ENCODE measurements at places on chromosomes 2 and 18.

GRCh38 chr18:32455361-32455760 lies 15.3 kb downstream of the GAREM1 start:
- no peak for DNase-seq

DNA sequence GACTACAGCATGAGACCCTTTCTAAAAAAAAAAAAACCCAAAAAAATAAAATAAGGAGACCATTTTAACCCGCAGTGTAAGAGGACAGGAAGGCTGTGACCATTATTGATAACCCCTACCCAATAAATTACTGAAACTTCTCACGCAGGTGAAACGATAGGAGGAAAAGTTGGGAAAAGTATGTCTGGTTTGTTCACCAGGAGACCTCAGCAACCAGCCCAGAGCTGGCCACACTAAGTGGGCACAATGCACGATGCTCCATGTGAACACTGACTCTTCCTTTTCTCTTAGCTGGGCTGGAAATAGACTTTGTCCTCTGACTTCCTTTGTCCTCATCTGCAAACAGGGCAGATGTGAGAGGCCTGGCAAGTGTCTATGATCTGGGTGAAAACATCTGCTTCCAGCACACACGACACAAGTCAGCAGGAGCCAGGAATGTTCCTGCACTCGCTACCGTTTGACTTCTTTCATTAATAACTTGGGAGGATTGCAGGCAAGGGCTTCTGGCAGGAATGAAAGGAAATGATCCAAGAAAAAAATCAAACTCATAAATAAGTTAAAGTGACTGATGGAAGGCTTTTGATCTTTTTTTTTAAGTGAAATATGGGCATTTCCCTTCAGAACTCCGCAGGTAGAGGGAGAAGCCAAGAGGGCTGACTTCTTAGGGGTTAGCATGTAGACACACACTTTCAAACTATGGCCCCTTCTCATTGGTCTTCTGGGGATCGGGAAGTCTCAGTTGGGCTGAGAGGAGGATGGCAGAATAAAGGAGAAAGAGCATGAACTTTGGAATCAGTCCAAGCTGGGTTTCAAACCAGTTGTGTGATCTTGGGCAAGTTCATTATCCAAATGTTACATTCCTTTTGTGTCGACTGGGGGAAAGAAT lies 137.4 kb upstream of the MYCN start:
- no peak for DNase-seq

DNA sequence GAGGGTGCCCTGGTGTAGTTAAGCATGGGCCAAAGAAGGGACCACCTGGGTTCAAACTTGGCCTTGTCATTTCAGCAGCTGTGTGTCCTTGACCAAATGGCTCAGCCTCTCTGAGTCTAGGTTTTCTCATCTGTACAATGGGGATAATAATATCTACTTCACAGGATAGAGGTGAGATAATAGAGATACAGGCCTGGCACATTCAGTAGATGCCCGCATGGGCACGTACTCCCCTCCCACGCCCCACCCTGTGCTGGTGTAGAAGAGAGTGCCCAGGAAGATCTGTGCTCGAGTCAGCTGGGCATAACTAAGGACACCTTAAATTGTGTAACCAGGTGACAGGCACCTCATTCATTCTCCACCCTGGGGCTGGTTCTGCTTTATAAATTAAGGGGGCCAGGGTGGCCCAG lies 8.4 kb upstream of the TMEM185B start:
- DNase-seq = no peak

DNA sequence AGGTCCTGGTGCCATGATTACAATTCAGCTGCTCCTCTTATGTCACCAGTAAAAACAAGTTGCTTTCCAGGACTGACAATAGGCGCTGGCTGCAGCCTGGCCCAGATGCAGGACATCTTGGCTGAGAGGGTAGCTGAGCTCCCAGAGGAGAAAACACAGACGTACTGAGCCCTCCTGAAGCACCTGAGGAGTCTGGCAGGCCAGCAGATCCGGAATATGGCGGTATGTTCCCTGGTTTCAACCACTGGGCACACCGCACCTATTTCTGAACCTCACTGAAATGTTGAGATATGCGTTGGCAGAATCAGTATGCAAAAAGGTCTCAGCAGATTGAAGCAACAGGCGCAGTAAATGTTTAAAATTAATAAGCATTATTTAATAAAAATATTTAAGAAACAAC lies 73.1 kb upstream of the BZW1 start:
- no peak for DNase-seq

Measured in umbilical cord (tissue), 2 donors.